ENCODE measurements at places on chromosomes 11 and 22. TPM values are rescaled to one million over a fixed set of nuclear protein-coding genes. Genes with fewer than 3 reads are reported as not detected.

The KRTAP5-2 gene
- not detected for total RNA-seq

The MISFA gene
- 0.58 TPM for total RNA-seq

The TMPRSS13 gene
- not detected for total RNA-seq

The KRTAP5-9 gene
- not detected for total RNA-seq

The MS4A6E gene
- total RNA-seq = not detected

The AGBL2 gene
- total RNA-seq = 1.0 TPM

The ZFTA gene
- 17.9 TPM for total RNA-seq

The RFPL1 gene
- total RNA-seq = not detected

The PHLDB1 gene
- 77.2 TPM for total RNA-seq

The P2RY6 gene
- 0.17 TPM for total RNA-seq

The PHF21B gene
- not detected for total RNA-seq

The LRRC74B gene
- not detected for total RNA-seq

The TREH gene
- not detected for total RNA-seq

The ABTB2 gene
- 9.6 TPM for total RNA-seq

The TRIM51 gene
- not detected for total RNA-seq

The NFRKB gene
- 22.7 TPM for total RNA-seq

The ENTHD1 gene
- total RNA-seq = not detected

The HTR3A gene
- not detected for total RNA-seq

The PTPN5 gene
- not detected for total RNA-seq

The DEUP1 gene
- total RNA-seq = not detected

The C11orf97 gene
- not detected for total RNA-seq

Measured in smooth muscle cell of trachea (primary cell).